ENCODE measurements at places on chromosomes 4 and X. TPM values are rescaled to one million over a fixed set of nuclear protein-coding genes. Genes with fewer than 3 reads are reported as not detected.

GRCh38 chr4:101540336-101540735, 193.0 kb upstream of the PPP3CA start:
- DNase-seq, result no peak

- DNase-seq, result peak; percentile 64
Observed at GRCh38 chr4:182916483-182917181, 554 bp downstream of the DCTD start.

DNA sequence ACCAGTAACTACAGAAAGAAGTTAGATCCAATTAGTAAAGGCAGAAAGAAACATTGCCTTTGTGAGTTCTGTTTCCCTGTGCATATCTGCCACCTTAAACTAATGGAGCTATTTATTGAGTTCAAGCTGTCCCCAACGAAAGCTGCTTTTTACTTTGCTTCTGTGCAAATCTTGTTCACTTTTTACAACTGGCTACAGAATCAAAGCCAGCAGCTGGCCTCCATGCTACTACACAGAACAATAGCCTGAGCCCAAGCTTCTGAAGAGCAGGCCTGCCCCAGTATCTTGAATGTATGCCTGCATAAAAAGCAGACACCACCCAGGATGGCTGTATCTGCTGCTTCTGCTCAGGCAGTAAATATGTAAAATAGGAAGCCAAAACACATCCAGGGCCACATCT, 28.1 kb downstream of the ANK2 start:
- DNase-seq, result no peak

DNA sequence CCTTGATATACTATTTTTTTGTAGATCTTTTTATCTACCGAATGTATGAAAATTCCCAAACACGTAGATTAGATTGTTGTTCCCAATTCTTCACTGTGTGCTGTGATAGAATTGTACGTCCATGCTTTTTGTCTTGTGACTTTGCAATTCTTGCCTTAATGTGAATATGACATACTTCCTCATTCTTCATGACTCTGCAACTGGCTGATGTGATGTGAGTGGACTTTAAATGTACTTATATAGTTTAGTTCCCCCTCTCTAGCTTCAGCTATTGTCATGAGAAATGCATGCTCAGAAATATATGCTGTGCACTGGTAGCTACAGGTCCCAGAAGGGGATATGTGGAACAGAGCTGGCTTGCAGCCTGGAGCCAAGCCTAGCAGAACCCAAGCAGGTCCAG, 89.4 kb downstream of the FTHL17 start:
- DNase-seq, result no peak

- DNase-seq, result no peak
Observed at GRCh38 chr4:111501946-111502345, 643.3 kb upstream of the FAM241A start.

- no peak for DNase-seq
Observed at GRCh38 chr4:151012820-151013219, 2.3 kb downstream of the LRBA start.

GRCh38 chr4:88012647-88013046, 5.2 kb downstream of the PKD2 start:
- no peak for DNase-seq

DNA sequence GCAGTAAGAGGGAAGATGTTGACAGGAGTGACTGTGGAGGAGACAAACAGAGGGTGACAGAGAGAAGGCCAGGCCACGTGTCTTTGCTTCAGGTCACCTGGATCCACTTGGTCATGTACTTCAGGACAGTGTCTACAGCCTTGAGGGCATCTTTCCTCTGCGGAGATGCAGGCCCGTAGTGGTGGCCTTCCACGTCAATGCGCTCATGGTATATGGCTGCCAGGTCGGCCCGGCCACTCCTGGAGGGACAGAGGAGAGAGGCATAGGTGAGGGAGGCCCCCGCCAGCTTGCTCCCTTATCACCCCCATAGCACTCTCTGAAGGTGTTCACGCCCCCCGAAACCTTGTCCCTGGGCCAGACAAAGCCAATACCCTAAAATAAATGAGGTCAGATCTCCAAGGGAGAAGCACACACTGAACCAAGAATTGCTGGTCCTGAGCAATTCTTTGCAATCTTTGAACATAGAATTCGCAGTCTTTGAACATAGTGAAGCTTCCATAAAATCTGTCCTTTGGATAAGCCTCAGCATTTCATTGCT, 99.9 kb downstream of the ENPP6 start:
- DNase-seq, result no peak

GRCh38 chrX:25650216-25650820, 487.8 kb upstream of the MAGEB18 start:
- DNase-seq, result no peak

GRCh38 chr4:84279678-84280077, 219.4 kb downstream of the NKX6-1 start:
- DNase-seq, result no peak

DNA sequence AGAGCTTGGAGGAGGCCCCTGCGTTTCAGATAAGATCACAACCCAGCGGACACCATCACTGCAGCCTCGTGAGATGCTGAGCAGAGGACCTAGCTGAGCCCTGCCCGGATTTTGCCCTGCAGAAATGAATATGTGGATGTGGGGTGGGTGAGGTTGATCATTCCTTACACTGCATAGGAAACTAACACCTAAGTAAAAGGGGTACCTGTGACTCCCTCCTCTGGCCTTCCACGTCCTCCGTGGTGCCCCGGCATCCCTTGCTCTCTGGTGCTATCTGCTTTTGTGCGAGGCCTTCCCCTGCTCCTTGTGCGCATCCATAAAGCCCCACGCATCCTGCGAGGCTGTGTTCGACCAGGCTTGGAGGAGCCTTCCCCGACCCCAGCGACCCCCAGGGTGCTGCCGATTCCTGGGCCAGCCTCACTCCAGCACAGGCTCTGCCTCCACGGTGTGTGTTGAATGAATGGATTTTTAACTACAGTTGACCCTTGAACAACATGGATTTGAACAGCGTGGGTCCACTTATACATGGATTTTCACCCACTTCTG, 25.6 kb upstream of the GPR78 start:
- no peak for DNase-seq

GRCh38 chr4:26570596-26570995, 13.3 kb upstream of the TBC1D19 start:
- DNase-seq, result no peak

DNA sequence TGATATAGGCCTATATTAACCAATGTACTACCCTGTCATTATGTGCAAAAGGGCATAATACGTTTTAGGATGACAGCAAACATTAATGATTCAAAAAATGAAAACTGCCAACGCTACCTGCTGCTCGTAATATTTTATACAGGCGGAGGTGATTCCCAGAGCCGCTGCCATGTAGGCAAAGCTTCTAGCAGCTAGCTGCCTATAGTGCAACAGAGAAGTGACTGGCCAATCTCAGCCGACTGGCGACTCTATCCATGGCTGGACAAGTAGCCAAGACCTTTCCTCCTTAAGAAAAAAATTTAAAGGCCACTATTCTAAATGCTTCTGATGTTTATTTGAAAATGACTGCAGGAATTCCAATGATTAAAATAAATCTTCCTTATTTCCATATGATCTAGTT, 1.9 kb downstream of the PPARGC1A start:
- no peak for DNase-seq

- DNase-seq, result no peak
Observed at GRCh38 chr4:107837317-107837716, 12.6 kb downstream of the SGMS2 start.

GRCh38 chrX:20802036-20802435, 535.3 kb upstream of the RPS6KA3 start:
- DNase-seq, result no peak

GRCh38 chrX:132958091-132958703, at the start of gene HS6ST2:
Gene HS6ST2 (minus strand): TSS chrX:132958629.
- DNase-seq, result no peak

DNA sequence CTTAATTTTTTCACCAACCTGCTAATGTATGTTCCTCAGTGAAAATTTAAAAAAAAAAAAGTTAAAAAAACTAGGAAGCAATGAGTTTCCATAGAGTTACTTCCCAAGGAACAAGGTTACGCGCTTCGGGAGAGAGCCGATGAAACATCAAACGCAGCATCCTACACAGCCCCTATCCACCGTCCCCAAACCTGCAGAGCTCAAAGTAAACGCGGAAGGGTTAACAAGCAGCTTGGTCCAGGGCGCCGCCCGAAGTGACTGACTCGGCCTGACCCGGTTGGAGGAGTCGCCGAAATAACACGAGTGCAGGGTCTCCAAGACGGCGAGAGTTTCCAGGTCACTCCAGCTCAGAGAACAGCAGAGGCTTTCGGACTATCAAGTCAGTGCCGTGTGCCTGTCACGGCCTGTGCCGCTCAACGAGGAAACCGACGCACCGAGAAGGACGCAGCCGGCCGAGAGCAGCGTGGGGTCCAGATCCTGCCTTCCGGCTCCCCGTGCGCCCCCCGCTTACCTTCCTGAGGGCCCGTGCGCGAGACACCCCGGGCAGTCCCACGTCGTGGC, 512 bp downstream of the NOP14 start:
- DNase-seq, result no peak

DNA sequence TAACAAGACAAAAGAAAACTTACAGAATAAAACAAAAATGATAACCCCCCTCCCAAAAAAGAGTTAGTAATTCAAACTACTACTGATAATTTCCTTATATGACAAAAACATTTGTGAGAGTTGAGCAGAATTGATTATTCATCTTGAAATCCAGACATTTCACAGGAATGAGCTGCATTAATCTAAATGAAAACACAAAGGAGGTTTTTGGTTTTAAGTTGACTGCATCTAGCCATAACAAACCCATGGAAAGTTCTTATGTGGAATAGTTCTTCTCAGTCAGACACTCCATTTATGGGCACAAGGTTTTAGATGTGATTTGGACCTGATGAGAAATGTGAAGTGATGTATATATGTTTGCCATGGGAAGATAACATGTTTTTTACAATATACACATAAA, 95.4 kb downstream of the VCX2 start:
- DNase-seq, result no peak

DNA sequence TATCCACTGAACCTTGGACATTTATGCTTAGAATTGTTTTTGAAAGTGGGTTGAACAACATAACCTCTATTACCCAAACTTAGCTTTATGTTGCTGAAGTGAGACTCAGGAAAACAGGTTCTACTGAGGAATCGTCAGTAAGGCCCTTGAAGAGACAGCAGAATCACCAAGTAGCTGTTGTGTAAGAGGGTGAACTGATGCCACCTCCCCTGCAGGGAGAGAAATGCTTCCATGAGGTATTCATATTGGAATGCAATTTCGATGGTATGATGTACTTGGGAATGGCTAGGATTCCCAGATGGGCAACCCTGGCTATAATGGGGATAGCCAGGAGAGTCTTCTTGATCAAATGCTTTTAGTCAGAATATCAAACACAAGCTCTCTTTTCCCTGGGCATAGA, 4.1 kb upstream of the SCRG1 start:
- DNase-seq, result no peak

The GAGE13 gene
- not detected for total RNA-seq

The ARHGAP24 gene
- total RNA-seq, result 4.0 TPM

The XPNPEP2 gene
- 11.1 TPM for total RNA-seq
